ENCODE measurements at places on chromosomes 1 and 21.
A peak's percentile ranks its signal among the peaks of the same experiment; 100 is the strongest.

DNA sequence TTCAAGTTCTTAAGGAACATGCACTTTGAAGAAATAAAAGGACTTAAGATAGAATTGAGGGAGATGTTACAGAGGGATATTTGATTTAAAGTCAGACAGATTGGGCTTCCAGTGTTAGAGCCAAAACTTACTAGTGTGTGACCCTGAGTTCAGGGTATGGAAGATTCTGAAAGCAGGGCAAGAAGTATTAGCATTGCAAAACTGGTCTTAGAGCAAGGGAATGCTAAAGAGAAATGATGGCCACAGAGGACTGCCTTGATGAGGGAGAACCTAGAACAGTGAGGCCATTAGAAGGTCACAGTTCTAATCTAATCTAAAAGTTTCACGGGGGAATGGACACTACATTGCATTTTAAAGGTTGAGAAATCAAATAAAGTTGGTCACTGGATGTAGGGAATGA lies 45.5 kb downstream of the UROD start:
- DNase-seq: no peak

DNA sequence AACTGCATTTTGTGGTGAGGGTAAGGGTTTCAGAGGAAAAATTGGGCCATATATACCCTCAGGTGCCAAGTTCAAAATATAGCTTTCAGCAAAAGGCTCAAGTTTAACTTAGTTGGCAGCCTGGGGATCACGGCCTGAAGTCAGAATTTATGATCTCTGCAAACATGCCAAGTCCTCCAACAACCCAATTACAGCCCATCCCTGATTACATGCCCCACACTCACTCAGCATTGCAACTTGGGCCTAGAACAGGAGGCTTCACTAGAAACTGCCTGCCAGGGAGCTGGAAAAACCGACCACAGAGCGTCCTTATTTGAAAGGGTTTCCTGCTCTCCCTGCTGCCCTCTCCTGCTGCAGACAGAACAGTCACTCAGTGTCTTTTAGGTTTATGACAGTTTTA lies 12.4 kb downstream of the FYB2 start:
- no peak for DNase-seq

GRCh38 chr1:46315669-46316403 lies 12.3 kb downstream of the UQCRH start:
- DNase-seq: no peak

GRCh38 chr1:59452026-59452425 lies 155.1 kb downstream of the FGGY start:
- no peak for DNase-seq

DNA sequence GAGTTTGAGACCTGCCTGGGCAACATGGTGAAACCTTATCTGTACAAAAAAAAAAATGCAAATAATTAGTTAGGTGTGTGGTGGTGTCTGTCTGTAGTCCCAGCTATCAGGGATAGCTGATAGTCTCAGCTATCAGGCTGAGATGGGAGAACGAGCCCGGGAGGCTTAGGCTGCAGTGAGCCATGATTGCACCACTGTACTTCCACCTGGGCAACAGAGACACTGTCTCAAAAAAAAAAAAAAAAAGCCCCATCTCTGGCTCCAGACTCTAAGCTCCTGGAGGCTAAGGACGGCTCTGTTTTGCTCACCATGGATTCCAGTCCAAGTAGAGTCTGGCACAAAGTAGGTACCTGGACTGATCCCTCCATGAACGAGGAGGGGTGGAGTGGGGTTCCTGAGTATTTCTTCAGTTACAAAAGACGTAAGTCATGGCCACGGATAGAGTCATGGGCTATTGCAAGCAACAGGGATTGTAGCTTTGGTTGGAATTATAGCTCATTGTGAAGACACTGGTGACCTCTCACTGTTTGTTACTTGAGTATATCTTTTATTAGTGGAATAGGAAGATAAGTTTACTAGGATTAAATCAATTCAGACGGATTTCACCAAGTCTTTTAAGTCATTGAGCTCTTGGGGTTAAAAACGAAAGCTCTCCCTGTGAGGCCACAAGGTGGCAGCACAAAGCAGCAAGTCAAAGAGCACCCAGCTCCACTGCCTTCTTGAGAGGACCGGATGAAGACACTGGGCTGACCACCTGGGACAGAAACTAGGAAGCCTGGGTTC lies 35.6 kb upstream of the TMEM61 start:
- DNase-seq: peak; percentile 73

GRCh38 chr1:181674617-181675016 lies 191.3 kb downstream of the CACNA1E start:
- DNase-seq: peak; percentile 36

- no peak for DNase-seq
Measured at GRCh38 chr1:68093737-68094136, 43.3 kb upstream of the DIRAS3 start.

DNA sequence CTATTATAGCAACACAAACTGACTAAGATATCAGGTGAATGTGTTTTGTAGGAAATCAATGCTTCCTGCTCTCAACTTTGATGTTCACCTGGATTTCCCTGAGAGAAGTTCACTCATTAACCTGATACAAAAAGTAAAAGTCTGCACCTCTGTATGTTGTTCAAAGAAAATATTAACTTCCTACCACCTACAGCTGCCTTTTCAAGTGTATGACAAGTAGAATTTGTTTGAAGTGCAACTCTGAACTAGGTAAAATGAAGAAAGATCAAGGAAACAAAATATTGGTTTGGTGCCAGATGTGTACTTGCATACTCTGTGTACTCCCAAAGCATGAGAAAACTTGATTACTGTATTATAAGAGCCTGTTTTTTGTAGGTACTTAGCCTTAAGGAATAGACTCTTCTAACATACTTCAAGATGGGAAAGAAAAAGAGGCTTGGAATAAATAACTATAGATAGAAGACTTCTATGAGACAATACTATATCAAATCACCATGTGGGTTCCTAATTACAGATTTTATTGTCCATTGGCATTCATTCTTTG lies 193.4 kb downstream of the APP start:
- DNase-seq: no peak

DNA sequence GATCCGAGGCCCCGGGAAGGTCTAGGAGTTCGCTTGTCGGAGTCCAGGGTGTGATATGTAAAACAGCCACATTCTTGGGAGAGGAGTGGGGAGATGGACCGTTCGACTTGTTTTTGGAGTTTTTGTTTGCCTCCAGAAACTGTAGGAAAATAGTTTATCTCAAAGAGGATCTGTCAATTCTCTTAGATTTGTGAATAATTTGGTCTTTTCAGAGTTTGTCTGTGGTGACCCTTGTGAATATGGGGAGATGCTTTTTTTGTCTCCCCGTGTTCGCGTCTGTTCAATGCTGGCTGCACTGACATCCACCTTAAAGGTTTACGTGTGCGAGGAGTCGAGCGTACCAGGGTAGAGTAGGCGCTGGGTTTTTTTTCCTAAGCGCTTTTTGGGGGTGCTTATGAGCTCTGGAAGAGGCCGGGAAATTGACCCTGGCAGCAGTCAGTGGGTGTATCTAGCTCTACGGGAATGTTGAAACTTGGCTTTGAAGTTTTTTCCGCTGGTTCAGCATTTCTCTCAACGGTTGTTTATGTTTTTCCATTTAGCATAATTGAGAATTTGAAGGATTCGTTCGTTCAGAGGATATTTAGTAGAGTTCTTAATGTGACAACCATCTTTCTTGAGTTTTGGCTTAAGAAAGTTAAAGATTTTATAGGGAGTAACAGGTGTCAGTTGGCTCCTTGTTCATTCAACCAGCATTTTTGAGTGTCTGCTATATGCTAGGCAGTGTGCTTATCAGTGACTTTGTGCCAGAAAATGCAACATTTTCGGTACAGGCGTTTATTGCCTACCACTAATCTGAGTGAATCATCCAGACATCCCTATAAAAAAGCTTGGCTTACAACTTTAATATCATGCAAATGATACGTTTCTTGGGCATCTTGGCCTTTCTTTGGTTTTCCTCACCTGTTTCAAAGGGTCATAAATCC lies 1.2 kb downstream of the SZRD1 start:
- no peak for DNase-seq

DNA sequence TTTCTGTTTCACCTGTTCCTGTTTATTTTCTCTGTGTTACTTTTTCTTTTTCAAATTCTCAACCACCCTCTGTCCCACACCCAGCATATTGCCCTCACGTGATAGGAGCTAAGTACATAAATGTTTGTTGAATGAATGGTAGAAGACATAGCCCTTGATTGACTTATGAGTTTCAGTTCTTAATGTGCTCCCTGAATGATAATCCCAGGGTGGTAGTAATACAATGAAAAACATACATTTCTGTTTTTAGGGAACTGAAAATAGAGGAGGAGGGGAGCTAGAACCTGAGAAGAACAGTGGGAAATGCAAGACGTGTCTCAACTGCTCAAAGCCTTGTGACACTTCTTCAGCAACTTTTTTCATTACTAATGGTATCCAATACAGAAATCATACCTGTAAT lies 147.1 kb downstream of the SPATA46 start:
- DNase-seq: no peak

DNA sequence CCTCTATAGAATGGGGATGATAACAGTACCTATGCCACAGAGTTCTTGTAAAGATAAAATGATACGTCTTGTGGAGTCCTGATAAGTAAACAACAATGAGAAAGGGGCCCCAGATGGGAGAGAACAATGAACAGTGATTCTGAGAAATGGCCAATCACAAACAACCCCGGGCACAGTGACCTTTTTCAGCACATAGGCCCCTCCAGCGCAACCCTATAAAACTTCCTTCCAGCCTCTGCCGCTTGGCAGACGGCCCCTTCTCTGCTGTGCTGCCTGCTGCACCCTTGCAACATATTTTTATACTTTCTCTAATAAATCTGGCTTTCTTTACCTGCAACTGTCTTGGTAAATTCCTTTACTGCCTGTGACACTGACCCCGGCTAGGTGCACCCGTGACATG lies 8.9 kb downstream of the RCAN1 start:
- no peak for DNase-seq

DNA sequence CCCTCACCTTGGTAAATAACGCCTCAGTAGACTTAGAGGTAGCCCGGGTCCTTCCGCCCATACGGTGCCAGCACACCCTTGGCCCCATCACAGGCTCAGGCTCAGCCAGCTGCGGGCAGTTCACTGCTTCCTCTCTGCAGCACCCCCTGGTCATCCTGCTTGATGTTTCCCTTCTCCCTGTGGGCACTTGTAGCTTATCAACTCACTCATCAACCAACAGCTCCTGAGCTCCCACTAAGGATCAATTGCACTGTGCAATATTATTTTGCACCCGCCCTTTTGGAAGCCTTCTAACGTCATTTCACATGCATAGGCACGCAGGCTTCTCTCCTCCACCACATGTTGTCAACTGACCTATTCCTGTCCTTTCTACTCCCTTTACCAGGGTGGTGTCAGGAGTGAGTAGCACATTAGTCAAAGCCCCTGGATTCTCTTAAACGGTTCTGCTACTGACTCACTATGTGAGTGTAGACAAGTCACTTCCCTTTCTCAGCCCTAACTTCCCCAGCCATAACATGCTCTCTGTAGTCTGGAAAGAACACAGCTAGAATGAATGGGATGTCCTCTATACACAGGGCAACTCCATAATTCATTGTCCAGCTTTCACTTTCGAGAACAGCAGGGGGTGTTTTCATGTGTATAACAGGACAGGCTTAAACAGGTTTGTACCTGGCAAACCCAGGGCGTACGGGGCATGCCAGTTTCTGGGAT lies 47.1 kb upstream of the IRF2BP2 start:
- no peak for DNase-seq

DNA sequence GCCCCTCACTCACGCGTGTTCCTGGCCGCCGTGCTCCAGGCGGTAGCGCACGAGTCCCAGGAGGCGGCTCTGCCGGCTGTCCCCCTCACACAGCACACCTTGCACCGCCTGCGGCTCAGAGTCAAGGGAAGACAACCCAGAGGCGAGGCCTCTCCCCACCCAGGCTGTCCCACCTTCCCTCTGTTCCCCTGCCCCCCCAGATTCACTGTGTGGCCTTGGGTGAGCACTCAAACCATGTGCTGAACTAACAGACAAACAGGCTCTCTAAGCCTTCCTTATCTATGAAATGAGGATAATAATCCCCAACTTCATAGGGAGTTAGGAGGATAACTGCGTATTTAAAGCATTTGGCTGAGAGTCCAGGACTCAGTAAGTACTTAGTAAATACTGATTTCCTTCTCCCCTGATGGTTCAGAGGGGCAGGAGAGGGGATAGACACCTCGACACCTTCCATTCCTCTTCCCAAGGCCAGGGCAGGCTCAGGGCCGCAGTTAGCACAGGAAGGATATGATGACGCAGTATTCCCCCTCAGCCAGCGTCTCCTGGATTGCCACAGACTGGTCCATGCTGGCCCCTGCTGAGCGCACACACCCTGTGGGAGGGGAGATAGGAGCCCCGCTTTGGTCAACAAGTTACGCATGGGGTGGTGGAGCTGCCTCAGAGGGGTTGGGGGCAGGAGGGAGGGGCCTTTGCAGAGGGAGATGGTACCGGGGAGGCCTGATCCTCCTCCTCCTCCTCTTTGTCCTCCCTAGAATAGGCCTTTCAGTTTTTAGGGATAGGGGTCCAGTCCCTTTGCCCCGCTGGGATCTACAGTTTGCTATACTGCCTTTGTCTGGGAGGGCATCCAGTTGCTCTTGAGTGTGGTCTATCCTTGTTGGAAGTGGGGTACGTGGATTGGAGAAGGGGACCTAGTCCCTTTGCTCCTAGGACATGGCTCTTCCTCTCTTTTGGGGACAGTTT lies 830 bp downstream of the INPP5B start:
- DNase-seq: no peak

DNA sequence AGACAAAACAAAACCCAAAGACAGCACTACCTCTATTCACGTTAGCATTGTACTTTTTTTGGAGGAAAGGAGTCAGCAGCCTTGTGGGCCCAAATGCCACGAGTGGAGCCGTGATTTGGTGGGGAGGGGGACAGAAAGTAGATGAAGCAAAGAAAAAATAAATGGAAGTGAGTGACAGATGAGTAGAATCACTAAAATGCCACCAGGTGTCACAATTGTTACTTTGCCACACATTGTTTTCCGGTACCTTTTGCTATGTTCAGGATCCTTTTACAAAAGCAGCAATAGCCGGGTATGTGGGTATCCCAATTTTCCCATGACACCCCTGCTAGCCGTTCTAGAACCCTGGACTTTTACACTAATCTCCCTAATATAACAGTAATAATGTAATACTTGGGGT lies 85.0 kb upstream of the AK4 start:
- no peak for DNase-seq

DNA sequence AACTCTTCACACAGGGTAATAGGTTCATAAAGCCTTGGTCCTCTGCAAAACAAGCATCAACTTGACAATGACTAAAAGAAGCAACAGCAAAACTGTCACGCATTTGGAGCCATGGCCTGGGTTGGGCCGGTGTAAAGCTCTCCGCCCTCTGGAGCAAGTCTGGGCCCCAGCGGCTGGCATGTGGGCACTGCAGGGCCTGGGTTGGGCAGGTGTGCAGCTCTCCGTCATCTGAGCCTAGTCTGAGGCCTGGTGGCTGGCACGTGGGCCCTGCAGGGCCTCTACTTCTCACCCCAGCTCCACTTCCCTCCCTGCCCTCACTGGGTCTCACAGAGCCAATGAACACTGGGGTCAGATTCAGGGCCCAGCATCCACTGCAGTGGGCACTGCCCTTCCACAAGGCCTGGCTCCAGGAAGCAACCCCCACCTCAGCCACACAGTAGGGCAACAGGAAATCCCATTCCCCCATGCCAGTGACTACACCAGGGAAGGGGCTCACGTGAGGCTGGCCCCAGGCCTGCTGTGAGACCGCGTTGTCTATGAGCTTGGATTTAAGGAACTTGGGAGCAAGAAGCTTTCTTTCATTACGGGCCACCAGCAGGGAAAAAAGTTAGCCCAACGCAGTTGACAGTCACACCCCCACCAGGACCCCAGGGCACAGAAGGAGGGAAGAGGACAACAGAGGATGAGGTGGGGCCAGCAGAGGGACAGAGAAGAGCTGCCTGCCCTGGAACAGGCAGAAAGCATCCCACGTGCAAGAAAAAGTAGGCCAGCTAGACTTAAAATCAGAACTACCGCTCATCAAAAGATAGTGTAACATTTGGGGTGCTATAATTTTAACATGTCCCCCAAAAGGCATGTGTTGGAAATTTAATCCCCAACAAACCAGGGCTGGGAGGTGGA lies 52.7 kb downstream of the NPHP4 start:
- no peak for DNase-seq

Measured in COR-L47 (cell line).